ENCODE measurements at places on chromosomes 3 and 15.

GRCh38 chr15:93973287-93973686 is 258.1 kb upstream of the MCTP2 start:
- DNase-seq, result no peak

DNA sequence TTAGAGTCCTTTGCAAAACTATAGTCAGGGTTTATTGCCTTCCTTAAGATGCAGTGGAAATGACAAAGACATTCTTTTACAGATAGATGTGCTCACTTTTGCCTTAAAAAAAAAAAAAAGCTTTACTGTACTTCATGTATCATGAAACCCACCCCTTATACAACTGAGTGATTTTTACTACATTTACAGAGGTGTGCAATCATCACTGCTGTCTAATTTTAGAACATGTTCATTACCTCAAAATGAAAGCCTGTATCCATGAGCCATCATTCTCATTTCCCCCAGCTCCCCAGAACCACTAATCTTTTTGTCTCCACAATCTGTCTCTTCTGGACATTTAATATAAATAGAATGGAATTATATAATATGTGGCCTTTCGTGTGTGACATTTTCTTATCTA is 111.9 kb downstream of the NR1I2 start:
- no peak for DNase-seq

DNA sequence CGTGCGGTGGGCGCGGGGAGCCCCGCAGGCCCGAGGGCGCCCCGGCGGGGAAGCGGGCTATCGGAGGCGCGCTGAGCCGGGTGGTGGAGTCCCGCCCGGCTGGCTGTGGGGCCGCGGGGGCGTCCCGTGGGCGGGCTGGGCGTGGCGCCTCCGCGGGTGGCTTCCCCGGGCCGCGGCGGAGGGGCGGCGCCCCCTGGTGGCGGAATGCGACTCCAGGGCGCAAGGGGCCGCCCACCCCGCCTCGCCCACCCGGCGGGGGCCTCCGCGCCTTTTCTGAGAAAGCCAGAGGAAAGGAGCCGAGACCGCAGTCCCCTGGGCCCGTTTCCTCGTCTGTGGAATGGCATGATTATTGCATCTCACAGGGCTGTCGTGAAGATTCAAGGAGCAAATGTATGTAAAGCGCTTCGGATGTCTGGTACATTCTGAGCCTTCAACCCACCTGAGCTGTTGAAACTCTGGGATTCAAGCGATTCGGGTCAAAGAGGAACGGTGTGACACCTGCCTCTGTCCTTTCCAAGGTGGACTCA is 31.9 kb upstream of the RAB6B start:
- peak; percentile 74 for DNase-seq

GRCh38 chr3:161559177-161559998 is 62.8 kb downstream of the OTOL1 start:
- DNase-seq, result no peak

GRCh38 chr15:36358523-36358922 is 220.9 kb upstream of the CDIN1 start:
- DNase-seq, result no peak

DNA sequence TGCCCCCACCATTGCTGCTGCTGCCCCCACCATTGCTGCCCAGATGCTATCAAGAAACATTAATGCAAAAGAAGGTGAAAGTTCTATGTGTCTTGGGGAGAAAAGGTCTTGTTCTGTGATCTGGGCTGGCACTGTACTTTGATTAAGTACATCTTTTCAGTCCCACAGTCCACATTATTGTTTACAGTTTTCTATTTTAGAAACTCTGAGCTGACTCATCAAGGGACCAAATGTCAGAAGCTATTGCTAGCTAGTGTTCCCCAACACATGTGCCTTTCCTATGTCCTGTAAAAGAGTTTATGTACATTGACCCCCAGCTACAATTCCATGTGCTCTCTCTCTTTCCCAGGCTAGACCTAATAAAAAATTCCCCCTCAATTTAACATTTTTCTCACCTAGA is 264.7 kb upstream of the NECTIN3 start:
- DNase-seq, result no peak

- DNase-seq, result peak; percentile 99
These were observed at the start of gene RPS17 for GRCh38 chr15:82540055-82540983. RPS17 (minus strand) TSS chr15:82540457; CDS start chr15:82540428, 29 bp downstream.

- DNase-seq, result peak; percentile 87
These were observed 51.8 kb upstream of the GATM start for GRCh38 chr15:45429941-45430792.

- DNase-seq, result no peak
These were observed 146.9 kb downstream of the ERC2 start for GRCh38 chr3:56321383-56321782.

DNA sequence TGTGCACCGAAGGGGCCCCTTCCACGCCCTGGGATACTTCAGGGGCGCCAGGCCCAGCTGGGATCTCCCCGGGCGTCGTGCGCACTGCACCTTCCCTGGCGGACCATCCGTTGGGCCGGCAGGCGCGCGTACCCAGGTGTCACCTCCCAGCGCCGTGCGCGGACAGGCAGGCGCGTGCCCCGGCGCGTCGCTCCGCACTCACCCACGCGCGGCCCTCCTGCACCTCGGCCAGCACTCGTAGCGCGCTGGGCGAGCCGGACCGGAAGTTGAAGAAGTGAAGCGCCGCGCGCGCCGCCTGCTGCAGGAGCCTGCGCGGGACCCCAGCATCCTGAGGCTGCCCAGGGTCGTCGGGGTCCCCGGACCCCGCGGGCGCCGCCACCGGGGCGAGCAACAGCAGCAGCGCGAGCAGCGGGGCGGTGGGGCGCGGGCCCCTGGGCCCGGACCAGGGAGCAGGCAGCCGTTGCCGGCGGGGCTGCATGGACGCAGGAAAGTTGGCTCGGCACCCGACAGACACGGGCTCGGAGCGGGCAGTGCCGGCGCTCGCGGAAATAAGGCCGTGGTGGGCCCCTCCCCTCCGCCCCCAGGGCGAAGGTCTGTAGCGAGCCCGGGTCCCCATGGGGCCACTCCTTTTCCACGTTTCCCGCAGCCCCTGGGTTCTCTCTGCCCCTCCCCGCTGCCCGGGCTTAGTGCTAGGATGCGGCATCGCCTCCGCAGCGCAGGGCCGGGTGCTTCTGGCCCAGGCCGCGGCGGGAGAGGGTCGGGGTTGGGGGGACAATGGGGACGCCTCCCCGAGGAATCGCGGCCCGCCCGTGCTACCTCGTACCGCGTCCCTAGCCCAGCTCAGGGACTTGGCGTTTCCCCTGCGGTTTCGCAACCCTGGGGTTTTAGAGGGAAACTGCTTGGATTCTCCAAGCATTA is at the start of gene RARRES1:
Gene RARRES1, minus strand, starts transcription at position 520 of the 918 bp plus-strand sequence. Its CDS starts 42 bp downstream, at position 478.
- DNase-seq, result peak; percentile 14

- no peak for DNase-seq
These were observed 146.1 kb downstream of the UACA start for GRCh38 chr15:70617076-70617910.

DNA sequence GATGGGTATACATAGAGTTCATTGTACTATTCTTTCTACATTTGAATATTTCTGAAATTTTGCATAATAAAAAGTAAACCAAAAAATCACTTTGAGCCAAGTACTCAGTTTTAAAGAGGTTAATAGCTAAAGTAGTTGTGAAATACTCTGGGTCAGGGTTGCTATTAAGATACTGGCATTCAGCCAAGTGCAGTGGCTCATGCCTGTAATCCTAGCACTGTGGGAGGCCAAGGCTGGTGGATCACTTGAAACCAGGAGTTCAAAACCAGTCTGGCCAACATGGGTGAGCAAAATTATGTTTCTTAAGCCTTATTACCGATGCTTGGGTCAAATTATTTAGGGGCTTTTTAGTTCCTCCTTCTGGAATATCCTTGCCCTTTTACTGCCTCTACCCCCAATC is 122.0 kb upstream of the MELTF start:
- DNase-seq, result no peak

- DNase-seq, result no peak
These were observed 193.5 kb upstream of the ZBTB20 start for GRCh38 chr3:115340586-115340985.

DNA sequence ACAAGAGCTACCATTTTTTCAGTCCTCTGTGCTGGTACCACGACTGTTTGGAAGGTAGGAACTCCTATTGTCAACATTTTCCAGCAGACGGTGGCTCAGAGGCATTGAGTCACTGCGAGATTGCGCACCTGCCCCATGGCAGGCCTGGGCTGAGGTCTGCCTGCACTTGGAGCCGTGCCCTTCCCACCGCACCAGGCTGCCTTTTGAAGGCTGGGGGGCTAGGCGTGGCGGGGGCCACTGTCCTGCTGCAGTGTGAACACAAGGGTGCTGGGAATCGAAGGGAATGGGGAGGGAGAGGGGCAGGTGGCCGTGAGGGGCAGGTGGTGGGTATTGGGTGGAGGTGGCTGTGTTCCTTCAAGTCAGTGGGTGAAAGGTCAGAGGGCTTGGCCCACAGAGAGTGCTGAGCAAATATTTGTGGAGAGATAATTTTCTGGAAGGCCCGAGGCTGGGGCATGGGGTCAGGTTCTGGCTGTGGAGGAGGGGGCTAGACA is 16.3 kb downstream of the SNX33 start:
- DNase-seq, result no peak

GRCh38 chr3:151076626-151077025 is 8.8 kb upstream of the MED12L start:
- no peak for DNase-seq
